Stimulated activated CD8-positive, alpha-beta memory T cell treated with anti-CD3 and anti-CD28 coated beads, Interleukin-4, amount 100 ng/mL, for 4 hours (primary cell): ENCODE measurements at places on chromosomes 5 and 9.

GRCh38 chr5:55230086-55230629 lies 3.0 kb upstream of the MCIDAS start:
- no peak for DNase-seq

DNA sequence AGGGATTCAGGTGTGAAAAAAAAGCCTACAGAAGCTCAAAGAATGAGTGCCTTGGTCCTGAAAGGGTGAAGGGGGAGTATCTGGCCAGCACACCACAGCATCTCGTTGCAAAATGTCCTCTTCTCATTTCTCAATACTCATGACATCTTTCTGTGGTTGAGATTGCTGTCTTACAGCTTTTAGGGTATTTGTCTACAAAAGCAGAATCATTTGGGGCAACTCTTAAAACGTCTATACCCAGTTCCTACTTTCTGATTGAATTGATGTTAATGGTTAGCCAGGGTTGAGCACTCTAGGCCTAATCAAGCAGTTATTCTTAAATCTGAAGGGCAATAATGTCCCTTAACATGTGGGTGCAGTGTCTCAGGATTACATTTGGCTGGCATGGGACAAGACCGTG lies 21.2 kb upstream of the PCSK5 start:
- no peak for DNase-seq

DNA sequence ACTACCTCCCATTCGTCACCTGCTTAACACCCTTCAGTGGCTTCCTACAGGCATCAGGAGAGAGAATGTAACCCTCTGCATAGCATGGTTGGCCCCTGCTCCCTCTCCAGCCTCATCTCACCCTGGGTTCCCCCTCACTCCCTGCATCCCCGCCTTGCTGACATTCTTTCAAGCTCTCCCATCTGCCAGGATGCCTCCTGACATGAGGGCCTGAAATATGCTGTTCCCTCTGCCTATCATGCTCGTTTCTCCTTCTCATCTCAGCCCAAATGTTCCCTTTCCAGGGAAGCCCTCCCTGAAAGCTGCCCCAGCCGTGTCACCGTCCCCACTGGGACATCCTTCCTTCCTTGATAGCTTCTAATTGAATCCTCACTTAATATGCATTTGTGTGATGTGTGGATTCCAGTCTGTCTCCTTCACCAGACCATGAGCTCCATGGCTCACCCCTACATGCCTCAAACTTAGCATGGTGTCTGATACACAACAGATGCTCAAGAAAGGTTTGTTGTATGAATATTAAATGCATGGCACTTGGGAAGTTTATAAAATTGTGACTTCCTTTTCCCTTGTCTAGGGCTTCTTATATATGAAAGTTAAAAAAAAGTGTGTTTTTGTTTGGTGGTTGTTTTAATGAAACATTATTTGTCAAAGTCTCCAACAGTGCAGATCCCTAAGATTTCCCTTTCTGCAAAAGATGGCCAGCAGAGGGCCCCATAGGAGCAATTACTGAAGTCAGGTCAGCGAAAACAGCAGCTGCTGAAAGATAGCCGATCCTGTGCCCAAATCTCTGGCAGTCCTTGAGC lies 7.3 kb upstream of the C5orf58 start:
- DNase-seq = peak; percentile 71

DNA sequence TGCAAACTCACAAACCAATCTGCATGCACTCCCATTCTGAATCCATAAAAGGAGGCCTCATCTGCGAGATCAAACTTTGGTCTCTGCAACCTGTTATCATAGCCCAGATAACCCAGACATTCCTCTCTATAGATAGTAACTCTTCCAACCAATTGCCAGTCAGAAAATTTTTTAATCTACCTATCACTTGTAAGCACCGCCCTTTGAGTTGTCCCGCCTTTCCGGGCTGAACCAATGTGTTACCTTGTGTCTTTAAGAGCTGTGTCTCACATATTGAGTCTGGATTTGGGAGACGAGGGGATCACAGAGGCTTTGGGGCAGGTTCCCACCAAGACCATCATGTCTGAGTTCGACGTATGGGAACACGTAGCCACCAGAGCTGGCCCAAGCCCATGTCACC lies 91.1 kb upstream of the PPP1R26 start:
- no peak for DNase-seq

- DNase-seq = no peak
Measured at GRCh38 chr5:122565331-122565730, 209.5 kb upstream of the SNX2 start.

DNA sequence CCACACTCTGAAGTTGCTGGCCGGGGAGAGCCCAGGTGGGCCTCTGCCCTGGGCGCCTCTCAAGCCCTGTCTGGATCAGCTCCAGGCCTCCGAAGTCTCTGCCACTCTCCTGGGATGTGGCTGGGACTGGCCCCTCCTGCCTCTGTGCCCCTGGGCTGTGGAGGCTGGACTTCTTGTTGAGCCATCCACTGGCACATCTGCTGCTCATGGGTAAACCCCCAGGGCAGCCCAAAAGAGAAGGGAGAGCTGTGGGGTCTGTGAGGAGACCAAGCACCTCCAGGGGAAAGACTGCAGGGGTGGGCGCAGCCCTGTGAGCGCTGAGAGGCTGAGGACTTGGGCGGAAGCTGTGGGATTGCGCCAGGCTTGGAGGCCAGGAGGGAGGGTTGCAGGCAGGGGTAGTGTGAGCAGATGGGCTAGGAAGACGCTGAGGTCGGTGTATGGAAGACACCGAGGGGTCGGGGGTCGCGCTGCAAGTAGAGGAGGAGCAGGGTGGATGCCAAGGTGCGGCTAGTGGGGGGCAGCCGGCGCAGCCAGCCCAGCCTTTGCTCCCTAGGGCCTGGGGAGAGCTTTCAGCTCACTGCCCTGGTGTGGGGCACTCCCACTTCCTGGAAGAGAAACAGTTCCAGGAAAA lies 118.1 kb downstream of the WNK2 start:
- no peak for DNase-seq

DNA sequence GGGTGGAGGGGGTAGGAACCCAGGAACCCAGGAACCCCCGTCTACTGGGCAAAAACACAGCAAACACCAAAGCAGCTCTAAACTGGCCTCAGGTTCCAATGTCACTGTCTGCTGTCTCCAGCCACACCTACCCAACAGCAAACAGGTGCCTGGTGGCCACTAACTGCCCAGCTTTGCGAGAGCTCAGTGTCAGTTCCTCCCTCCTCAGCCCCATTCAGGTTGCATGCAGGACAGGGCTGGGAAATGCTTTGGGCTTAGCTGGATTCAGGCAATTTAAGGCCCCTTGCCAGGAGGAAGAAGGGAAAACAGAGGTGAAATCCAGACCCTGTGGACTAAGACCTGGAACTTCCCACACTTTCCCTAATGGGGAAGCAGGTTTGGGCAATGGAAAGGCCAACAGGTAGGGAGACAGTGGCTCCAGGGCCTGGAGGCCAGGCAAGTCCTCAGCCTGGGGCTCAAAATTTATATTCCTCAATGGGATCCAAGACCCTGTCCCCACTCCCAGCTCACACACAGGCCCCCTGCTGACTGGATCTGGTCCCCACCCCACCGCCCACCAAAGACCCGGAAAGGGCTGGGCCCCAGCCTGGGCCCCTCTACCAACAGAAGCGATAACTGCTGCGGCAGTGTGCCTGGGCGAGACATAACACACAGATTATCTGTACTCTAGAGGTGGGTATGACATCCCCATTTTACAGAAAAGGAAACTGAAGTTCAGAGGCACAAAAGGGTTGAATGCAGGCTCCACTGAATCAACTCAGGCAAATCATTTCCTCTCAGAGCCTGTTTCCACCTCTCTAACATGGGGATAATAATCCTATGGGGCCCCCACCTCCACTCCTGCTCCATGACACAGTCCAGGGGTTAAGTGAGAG lies 3.5 kb downstream of the EEIG1 start:
- no peak for DNase-seq

DNA sequence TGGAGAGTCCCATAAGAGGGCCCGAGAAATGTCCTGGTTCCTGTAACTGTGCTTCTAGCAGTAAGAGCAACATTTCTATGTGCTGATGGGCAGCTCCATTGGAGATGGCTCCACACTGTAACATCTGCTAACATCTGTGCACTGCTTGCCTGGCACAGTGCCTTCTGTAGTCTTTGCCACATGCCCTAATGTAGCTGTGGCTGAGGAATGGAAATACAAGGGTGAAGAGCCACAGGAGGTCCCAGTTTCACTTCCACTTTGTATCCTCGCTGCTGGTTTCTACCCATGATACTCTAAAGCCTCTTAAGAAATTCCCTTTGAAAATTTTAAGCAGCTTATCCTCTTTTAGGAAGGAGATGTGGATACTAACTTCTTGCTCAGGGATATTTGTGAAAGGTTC lies 97.4 kb downstream of the HOMER1 start:
- no peak for DNase-seq

- DNase-seq = no peak
Measured at GRCh38 chr5:119011186-119011585, 22.8 kb upstream of the DTWD2 start.

- no peak for DNase-seq
Measured at GRCh38 chr5:88254320-88254719, 14.3 kb downstream of the TMEM161B start.

DNA sequence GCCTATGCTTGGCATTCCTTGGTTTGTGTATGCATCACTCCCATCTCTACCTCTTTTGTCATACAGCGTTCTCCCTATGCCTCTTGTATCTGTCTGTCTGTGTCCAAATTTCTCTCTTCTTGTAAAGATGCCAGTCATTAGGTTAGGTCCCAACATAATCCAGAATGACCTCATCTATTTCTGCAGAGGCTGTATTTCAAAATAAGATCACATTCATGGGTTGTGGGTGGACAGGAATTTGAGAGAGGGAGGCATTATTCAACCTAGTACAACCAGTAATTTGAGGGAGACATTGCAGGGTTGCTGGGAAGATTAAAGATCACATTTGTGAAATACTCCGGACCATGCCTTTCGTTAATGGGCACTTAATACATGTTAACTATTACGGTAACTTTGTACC lies 155.0 kb downstream of the MAN2A1 start:
- DNase-seq = no peak

DNA sequence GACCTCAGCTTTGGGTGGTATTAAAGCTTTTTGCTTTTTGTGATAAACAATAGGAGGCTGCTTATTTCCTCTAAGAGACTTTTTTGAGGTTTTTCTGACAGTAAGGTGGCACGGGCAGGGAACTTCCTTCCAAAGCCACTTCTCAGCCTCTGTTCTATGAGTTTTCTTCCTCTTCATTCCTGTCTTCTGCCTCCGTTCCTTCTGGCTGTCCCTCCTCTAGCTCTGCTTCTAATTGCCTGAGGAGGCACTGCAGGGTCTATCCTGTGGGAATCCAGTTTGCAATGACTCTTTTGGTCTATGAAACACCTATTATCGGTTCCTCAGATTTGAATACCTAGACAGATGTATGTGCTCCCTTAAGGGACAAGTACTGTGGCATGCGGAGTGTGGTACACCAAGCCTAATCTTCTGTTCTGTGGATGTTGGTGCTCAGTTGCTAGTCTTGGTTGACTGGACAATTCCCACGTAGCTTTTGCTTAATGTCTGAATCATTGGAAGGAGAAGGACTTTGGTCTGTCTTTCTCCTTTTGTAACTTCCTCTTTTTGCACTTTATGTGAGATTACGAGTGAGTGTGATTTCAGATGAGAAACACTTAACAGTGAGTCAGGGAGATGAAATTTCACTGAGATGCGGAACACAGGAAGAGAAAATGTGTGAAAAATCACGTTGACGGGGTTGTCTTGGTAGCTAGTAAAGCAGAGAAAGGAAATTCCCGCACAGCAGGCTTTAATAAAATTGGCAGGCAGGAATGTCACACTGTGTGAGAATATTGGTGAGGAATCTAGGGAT lies 305.2 kb downstream of the EFNA5 start:
- no peak for DNase-seq

- no peak for DNase-seq
Measured at GRCh38 chr5:166013415-166013814, 2278.0 kb upstream of the WWC1 start.

- no peak for DNase-seq
Measured at GRCh38 chr9:108113596-108113995, 624.0 kb upstream of the KLF4 start.

- DNase-seq = no peak
Measured at GRCh38 chr5:14450018-14450524, 131.5 kb upstream of the OTULINL start.

GRCh38 chr5:14436801-14437542 lies 144.6 kb upstream of the OTULINL start:
- no peak for DNase-seq

DNA sequence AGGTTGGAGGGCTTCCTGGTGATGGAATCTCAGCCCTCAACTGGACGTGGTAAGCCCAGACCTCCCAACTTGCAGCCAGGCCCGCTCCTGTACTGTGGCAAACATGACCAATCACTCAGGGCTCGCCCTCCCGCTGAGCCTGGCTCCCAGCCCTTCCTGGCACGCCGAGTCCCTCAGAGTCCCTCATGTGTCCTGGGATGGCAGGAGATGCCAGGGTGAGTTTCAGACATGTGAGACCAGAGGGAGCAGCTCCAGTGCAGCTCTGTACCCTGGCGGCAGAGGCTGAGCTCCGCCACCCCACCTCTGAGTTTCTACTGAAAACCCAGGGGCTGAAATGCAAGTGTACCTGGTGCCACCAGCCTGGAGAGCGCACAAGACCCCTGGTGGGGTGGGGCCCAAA lies 42.0 kb upstream of the RXRA start:
- no peak for DNase-seq
